CD4-positive, alpha-beta T cell treated with Interleukin-15 for 1 hour (primary cell): ENCODE measurements at places on chromosomes 1 and 21.

DNA sequence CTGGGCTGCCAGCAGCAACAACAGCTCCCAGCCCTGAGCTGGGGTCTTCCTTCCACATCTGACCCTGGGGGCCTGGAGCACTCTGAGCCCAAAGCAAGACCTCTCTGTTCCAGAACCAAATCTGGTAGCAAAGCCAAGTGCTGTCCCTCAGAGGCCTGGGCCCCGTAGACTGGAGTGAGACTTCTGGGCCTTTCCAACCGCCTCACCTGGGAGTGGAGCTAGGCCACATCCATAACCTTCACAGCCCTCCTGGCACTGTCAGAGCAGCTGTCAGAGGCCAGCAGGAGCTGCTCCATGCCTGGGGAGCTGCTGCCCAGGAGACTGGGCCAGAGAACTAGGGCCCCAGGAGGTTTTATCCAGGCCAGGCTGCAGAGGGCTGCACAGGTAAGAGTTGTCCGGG, 15.4 kb upstream of the SLC5A9 start:
- DNase-seq = no peak

GRCh38 chr21:35855484-35855883, 204.8 kb downstream of the SETD4 start:
- no peak for DNase-seq

DNA sequence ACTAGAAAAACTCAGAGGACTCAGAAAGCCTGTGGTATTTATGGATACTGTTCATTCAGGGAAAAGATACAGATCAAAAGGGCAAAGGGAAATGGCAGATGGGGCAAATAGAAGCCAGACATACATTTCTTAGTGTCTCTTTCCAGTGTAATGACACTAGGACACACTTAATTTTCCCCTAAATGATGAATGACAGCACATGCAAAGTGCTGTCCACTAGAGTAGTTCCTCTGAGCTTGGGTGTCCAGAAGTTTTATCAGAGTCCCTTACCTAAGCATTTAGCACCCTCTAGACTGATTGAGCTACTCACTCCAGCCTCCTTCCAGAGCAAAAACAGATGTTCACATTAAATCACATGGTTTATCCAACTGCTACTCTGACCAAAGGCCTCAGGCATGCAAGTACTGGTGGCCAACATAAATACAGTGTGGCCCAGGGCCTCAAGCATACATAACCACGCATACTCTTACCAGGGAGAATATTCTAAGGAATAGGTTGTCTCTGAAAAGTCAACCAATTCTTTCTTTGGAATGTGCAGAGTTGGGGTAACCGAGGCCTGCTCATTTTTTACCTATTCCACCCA, 166.9 kb downstream of the NCAM2 start:
- DNase-seq = no peak

GRCh38 chr1:154499446-154499845, 2.6 kb upstream of the TDRD10 start:
- no peak for DNase-seq

GRCh38 chr1:63674865-63675419, 81.7 kb downstream of the PGM1 start:
- DNase-seq = no peak

DNA sequence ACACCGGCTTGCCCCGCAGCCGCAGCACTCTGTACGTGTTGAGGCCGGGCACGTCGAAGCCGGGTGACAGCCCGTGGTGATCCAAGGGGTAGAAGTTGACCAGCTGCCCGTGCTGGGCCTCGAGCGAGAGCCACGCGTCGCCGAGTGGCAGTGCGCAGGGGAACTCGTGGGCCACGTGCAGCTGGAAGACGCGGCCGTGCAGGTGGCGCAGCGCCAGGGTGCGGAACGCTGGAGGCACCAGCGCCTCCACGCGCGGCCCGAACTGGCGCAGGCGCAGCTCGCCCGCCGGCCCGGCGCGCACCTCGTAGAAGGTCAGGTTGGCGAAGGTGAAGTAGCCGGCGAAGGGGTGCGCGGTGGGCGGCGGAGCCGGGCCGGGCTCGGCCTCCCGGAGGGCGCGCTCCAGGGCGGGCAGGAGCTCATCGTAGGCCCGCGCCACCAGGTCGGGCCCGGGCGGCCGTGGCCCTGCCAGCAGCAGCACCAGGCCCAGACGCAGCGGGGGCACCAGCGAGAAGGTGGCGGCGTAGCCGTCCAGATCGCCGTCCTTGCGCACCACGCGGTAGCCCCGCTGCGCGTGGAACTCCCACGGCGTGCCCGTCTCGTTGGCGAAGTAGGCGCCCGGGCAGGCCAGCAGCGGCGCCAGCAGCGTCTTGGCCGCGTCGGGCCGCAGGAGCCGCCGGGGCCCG, 19.5 kb downstream of the LACTBL1 start:
- DNase-seq = no peak

DNA sequence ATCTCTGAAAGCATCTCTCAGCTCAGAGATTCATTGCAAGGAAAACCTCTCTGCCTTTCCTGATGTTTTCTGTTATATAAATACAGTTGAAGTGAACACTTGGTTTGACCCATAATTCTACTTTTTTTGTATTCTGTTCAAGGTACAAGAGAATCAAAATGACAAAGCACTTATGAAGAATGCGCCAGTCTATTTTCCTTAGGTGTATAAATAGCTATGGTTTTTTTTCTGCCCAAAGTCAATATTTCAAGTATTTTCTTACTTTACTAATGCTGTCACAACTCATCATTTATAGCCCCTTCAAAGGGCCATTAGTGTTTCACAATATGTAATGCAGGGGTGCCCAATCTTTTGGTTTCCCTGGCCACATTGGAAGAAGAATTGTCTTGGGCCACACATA, 142.5 kb upstream of the C1orf105 start:
- no peak for DNase-seq

- DNase-seq = no peak
Measured at GRCh38 chr1:25020173-25020845, 90.2 kb upstream of the RUNX3 start.

- no peak for DNase-seq
Measured at GRCh38 chr21:17119466-17120297, 393.2 kb upstream of the CXADR start.

DNA sequence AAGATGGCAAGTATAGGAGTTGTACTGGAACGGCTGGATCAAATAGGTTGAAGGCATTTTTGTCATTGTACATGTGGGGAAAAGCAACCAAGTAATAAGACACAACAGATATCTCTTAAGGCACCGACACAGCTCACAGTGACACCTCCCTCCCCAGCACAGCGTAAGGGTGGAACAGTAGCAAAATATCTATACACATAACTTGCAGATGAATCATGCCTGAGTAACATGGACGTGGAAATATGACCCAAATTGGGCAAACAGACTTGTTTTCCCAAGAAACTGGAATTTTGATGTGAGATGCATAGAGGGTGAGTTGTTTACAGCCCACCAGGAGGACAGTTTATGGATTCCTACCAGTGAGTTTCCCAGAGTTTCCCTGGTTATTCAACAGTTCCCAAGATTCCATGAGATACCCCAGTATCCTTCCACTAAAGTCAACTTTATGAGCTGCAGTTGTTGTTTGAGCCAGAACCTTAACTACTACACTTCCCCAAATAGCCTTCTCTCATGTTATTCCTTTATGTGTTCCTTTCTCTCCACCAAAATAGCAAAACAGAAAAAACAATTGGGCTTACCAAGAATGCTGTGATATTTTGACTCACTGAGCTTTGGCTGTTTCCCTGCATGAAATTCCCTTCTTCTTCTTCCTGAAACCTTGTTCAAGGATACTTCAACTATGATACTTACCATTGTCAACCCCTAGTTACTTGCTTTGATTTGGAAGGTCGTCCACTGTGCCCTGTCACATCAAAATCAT, 7.1 kb upstream of the DR1 start:
- no peak for DNase-seq

DNA sequence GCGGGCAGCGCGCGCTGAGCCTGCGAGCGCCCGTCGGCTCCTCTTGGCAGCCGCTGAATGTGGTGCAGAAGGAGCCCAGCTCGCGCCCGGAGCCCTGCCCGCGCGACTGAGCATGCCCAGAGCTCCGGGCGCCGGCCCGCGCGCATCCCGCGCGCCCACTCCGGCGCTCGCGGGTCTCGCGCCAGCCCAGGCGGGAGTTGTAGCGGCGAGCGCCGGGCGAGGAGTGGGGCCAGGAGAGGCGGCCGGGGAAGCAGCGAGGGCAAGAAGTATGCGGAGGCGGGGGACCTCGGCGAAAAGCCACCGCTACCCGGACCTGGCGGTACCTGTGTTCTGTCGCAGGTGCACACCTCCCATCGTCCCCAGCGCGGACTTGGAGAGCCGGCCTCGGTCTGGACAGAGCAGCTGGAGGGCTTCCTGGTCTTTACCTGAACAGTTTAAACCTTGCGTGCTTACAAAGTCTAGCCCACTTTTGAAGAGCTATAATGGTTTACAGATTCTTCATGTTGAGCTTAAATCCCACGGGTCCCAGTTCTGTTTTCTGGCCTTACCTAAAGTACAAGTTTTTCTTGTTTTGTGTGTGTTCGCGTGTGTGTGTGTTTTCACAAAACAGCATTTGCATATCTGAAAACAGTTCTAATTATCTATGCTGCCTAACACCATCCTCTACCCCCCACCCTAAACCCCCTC, at the start of gene DDAH1:
Gene DDAH1, minus strand, starts transcription at position 61 of the 687 bp plus-strand sequence. CDS start 114 bp downstream, outside the sequence.
- DNase-seq = no peak

DNA sequence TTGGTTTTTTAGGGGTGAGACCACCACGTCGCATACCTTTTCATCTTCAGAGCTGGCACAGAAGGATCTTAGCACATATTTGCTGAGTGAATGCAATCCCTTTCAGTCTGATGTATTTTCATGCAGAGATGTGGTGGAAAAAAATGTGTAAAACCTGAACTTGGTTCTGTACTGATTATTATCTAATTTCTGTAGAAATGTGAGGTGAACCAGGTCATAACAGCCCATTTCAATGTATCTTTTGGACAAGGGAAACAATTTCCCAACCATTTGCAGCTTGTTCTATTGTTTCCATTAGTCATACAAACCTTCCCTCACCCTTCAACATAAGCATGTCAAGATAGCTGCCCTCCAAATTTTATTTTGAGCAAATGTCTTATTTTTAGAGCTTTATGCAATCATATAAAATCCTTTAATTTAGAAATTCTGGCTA, 46.8 kb upstream of the RUNX1 start:
- DNase-seq = no peak

DNA sequence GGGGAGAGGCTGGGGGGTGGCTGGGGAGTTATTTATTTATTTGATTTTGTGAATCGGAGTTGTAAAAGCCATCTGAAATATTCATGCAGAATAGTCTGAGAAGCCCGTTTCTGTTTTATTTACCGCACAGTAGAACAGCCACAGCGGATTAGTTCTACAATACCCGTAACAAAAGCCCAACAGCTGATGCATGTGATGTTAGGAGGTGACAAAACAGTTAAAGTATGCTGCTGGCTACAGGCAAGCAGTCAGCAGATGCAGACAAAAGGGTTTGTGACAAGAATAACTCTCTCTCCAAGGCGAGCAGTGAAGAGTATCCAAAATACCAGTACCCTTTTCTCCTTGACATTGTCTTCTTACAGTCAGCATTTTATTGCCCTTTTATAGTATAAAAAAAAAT, 42.0 kb downstream of the PROX1 start:
- DNase-seq = no peak

- DNase-seq = no peak
Measured at GRCh38 chr1:189211742-189212141, 1265.9 kb downstream of the BRINP3 start.

DNA sequence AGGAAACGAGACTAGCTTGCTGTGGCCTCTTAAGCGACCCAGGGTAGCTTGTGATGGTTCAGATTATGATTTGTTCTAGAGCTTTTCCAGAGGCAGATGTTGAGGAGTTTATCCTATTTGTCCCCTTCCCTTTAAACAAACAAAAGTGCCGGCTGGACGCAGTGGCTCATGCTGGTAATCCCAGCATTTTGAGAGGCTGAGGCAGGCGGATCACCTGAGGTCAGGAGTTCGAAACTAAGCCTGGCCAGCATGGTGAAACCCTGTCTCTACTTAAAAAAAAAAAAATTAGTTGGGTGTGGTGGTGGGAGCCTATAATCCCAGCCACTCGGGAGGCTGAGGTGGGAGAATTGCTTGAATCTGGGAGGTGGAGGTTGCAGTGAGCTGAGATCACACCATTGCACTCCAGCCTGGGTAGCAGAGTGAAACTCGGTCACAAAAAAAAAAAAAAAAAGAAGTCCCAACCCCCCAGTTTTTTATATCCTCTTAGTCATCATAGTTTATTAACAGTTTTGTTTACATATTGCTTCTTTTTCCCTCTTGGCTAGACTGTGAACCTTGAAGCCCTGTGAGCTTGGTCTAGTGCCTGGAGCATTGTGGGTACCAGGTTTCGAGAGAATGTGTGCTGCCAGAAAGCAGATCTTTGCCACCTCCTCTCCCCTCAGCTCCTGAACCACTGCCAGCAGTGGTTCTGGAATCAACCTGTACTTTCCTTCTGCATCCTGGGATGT, 29.8 kb downstream of the MAPKAPK2 start:
- DNase-seq = no peak

GRCh38 chr1:184827600-184828368, 73.1 kb upstream of the EDEM3 start:
- no peak for DNase-seq

GRCh38 chr1:171754353-171754705, 12.5 kb upstream of the VAMP4 start:
- no peak for DNase-seq

DNA sequence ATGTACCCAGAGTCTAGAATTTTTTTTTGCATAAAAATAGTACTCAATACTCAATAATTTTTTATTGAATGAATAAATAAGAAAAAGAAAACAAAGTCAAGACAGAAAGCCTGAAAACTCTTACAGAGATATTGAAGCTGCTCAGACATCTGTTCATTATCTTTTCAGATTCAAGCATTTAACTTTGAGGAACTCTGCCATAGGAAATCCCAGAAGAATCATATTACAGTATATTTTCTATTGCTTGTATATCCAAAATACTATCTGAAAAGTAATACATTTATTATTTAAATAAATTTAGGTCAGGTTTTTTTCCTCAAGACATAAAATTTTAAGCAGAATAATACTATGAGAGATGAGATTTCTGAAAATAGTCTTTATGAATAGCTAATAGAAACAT, 755.9 kb upstream of the ADGRL4 start:
- DNase-seq = no peak
